ENCODE measurements at places on chromosomes 11 and 22.

GRCh38 chr22:43500792-43501785, 89.3 kb downstream of the MPPED1 start:
- DNase-seq: no peak

DNA sequence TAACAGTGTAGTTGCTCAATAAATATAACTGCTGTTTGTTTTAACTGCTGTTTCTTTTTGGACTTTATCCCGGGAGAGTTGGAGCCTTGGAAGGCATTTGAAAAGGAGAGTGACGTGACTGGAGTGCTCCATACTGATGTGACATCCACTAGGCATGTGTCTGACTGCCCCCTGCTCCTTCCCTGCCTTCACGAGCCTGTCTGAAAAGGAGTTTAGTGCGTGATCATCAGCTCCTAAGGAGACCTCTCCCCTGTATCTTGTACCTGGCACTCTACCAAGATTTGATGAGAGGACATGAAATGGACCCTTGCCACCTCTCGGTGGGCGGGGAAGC, 22.9 kb downstream of the ZBTB16 start:
- no peak for DNase-seq

DNA sequence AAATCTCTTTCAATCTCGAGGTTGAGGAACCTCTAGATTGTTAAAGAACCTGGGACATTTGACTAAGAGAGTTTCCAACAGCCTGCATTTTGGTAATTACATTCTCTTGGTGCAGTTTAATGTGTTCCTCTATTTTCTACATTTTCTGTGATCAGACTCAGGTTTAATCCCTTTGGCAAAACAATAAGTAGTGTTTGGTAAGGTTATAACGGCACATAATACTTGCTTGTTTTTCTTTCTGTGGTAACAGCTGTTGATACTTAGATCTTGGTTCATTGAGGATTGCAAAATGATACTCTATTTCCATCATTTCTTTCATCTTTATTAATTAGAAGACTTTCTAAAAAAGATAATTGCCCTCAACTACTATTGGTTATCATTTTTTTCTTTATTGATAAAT, 271.3 kb downstream of the SBF2 start:
- no peak for DNase-seq

GRCh38 chr11:73184953-73185671, 33.0 kb upstream of the P2RY2 start:
- peak; percentile 23 for DNase-seq

DNA sequence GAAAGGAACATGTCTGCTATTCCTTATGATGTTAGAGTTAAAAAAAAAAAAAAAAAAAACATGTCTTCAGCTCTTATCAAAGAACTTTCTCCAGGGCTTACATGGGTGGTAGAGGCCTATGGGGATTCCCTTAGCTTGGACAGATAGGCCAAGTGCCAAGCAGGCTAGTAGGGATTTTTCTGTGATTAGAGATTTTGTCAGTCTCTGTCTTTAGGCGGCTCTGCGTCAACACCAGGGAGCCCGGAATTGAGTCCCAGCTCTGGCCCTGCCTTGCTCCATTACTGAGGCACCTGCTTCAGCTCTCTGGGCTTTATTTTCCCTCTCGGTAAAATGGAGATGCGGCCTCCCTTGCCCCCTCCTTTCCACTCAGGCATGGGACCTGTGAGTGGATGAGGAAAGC, 13.1 kb downstream of the CRY2 start:
- DNase-seq: no peak

GRCh38 chr11:46315033-46315738, 32.1 kb upstream of the DGKZ start:
- peak; percentile 22 for DNase-seq

DNA sequence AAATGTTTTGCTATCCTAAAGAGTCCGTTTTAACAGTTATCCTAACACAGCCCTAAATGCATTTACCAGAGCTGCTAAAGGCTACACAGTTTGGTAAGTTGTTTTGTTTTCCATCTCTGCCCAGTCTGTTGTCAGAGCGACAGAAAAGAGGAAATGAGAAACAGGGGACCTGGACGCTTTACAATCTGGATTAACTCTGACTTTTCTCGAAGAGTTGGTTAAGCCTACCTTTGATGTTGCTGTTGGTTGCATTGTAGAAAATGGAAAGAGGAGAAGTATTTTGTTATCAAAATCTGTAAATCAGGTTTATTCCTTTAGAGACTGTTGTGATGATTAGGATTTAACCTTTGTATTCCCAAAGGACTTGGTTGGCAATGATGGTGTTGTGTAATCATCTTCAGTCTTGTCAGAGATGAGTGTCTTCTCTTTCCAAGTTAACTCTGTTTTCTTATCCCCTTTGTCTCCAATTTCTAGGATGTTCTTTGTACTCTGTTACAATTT, 481 bp downstream of the ANGPTL5 start:
- no peak for DNase-seq

- no peak for DNase-seq
These were observed 15.5 kb downstream of the TEF start for GRCh38 chr22:41397143-41397811.

GRCh38 chr11:6240781-6241180, 1.9 kb downstream of the CNGA4 start:
- no peak for DNase-seq

- no peak for DNase-seq
These were observed 496.0 kb upstream of the LARGE1 start for GRCh38 chr22:34416022-34416860.

- no peak for DNase-seq
These were observed 101.6 kb downstream of the CHST1 start for GRCh38 chr11:45563810-45564209.

GRCh38 chr11:4882543-4882942, 843 bp downstream of the OR51T1 start:
- no peak for DNase-seq

GRCh38 chr11:1983601-1983961, 14.1 kb downstream of the H19 start:
- no peak for DNase-seq

- no peak for DNase-seq
These were observed 15.9 kb upstream of the SNX19 start for GRCh38 chr11:130932086-130932712.

DNA sequence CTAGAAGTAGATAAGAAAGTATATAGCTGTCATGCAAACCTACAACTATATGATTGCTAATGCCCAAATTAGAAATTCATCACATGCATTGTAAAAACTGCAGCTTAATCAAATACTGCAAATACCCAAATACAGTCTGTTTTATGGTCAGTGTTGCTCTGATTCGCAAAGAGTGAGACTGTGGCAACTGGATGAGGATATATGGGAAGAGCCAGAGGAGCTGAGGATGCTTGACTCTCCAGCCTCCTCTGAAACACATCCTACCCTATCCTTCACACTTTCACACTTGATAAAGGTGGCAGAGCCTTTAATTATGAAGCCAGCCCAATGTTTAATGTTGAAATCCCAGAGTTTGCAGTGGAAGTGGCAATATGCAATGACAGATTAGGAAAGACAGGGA, 21.9 kb upstream of the OR2AT4 start:
- no peak for DNase-seq

- peak; percentile 18 for DNase-seq
These were observed 9.6 kb downstream of the ADM start for GRCh38 chr11:10314199-10315072.

- no peak for DNase-seq
These were observed 11.2 kb upstream of the MDK start for GRCh38 chr11:46370253-46370652.

- DNase-seq: no peak
These were observed 307.6 kb downstream of the CTTN start for GRCh38 chr11:70705930-70706329.

DNA sequence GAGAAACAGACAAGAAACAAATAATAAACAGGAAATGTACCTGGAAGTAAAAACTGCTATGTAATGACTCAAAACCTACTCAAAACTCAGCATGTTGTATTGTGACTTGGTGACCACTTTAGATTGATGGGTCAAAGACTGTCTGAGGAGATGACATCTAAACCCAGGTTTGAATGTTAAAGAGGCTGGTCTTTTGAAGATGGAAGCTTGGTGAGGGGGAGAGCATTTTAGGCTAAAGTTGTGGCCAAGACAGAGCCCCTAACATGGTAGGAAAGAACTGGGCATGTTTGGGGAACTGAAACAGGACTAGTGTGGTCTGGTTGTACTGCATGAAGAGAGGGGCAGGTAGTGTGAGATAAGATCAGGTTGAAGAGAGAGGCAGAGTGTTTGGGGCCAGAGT, 85.3 kb upstream of the MYO18B start:
- DNase-seq: no peak

DNA sequence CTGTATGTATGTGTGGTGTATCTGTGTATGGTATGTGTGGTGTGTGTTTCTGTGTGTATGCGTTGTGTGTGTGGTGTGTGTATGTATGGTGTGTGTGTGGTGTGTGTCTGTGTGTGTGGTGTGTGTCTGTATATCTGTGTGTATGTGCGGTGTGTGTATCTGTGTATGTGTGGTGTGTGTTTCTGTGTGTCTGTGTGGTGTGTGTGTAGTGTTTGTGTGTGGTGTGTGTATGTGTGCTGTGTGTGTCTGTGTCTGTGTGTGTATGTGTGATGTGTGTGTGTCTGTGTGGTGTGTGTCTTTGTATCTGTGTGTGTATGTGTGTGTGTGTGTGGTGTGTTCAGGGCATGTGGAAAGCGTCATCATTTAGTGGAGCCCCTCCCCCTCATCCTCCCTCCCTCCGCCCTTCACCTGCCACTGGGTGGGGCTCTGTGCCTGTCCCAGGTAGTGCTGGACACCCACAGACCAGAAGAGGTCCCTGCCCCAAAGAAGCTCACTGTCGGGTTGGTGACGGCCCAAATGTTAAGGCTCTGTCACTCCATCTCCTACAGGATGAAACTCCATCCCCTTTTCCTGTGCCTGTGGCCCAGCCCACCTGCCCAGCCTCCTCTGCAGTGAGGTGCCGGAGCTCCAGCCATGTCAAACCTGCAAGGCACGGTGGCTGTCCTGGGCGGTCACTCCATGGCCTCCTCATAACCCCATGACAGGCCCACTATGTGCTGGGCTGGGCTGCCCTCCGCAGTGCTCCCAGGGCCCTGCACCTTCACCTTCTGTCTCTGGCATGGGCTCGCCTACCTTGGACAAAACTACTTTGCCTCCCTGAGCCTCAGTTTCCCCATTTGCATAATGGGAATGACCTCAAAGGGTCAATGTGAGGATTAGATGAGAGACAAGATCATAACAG, 23.4 kb upstream of the SHISAL1 start:
- DNase-seq: no peak

GRCh38 chr11:73991471-73992006, 8.9 kb upstream of the UCP2 start:
- DNase-seq: no peak

DNA sequence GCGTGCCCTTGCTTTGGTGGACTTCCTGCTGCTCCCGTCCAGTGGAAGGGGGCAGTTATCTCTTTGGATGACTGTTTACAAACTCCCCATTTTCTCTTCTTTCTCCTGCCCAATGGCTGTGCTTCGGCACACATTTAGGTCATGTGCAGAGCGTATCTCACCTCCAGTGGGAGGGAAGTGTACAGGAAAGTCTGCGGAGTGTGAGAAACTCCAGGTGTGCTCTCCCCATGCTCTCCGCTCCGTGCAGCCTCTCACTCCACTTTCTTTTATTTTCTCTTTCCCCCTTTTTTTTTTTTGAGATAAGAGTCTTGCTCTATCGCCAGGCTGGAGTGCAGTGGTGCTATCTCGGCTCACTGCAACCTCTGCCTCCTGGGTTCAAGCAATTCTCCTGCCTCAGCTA, 11.9 kb upstream of the TEF start:
- DNase-seq: no peak

GRCh38 chr22:17007257-17007656, 765 bp downstream of the GAB4 start:
- DNase-seq: no peak

DNA sequence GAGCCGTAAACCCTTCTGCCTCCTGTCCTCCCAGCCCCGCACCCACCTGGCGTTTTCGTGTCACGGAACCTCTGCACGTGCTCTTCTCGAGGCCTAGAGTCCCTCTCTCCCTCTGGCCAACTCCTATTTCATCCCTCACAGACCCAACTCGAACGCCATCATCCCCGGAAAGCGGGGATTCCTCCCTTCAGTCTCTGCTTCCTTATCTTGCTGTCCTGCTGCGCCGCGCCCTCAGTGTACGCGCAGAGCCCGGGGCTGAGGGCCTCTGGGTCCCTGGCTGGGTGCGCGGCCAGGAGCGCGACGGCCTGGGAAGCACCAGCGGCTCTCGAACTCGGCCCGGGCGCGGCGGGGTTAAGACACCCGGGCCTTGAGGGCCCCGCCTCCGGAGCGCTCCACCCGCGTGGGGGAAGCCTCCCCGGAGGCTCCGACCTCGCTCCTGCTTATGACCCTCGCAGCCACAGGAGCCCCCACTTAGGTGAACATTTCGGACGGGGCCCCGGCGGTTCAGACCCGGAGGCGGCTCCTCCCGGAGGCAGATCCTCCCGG, 398 bp upstream of the ATG16L2 start:
- DNase-seq: peak; percentile 67

GRCh38 chr22:45317551-45318167, 7.9 kb downstream of the FAM118A start:
- no peak for DNase-seq

DNA sequence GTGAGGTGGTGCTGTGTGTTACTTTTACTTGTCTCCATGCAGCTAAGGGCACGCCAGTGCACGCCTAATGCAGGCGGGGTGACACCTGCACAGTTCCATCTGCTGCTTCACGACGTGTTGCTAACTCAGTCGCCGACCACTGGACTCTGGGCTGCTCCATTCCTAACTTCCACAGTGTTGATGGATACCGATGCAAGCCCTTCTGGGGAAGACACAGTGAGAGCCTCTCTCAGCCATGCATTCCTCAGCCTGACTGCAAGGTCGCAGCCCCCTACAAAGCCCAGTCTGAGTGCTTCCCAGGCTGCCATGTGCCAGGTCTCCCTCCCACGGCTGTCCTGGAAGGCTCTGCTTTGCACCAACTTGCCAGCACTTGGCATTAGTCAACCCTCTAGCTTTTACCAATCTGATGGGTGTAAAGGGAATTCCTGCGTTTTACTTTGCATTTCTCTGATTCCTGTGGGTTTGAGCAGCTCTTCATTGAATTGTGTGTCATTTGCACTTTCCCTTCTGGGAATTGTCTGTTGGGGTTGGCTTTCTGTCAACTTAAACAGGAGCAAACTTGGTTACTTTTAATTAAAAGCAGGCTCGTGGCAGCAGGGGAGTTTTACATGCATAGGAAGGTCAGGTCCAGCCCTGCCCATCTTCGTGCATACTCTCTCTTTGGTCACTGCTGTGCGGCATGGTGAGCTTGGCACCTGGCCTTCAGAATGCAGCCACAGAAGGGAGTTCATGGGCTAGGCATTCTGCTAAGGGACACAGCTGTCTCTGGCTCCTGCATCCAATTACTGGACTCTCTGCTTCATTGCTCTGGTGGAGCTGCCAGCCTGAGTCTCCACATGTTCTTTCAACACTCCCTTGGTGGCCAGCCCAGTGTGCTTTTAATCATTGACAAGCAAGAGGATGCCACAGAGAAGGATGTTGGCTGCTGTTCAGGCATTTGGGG, 34.6 kb upstream of the SHANK2 start:
- DNase-seq: peak; percentile 64

- no peak for DNase-seq
These were observed 323.9 kb downstream of the CADM1 start for GRCh38 chr11:115180272-115180671.
